ENCODE measurements at places on chromosomes 12 and 14. TPM values are rescaled to one million over a fixed set of nuclear protein-coding genes. Genes with fewer than 3 reads are reported as not detected.

Gene TTC6
- not detected for total RNA-seq

Gene METAP2
- 122 TPM for total RNA-seq

Gene FGF6
- total RNA-seq: not detected

Gene CLEC4C
- not detected for total RNA-seq

Gene SLCO1A2
- not detected for total RNA-seq

Gene REP15
- total RNA-seq: 0.25 TPM

Gene FKBP11
- total RNA-seq: 131 TPM

Gene SLC25A47
- total RNA-seq: not detected

Gene LRR1
- 48.8 TPM for total RNA-seq

Gene RTL1
- not detected for total RNA-seq

Gene COX8C
- not detected for total RNA-seq

Gene PLA2G1B
- not detected for total RNA-seq

Gene ANKRD9
- 11.8 TPM for total RNA-seq

Gene PLEKHG3
- 4.5 TPM for total RNA-seq

Gene CMTM5
- not detected for total RNA-seq

Gene CLEC1B
- total RNA-seq: not detected

Data from activated CD8-positive, alpha-beta memory T cell treated with anti-CD3 and anti-CD28 coated beads for 36 hours (primary cell).